ENCODE measurements at places on chromosomes 6 and 20.

- DNase-seq: no peak
Measured at GRCh38 chr20:5463007-5463686, 146.4 kb upstream of the PROKR2 start.

DNA sequence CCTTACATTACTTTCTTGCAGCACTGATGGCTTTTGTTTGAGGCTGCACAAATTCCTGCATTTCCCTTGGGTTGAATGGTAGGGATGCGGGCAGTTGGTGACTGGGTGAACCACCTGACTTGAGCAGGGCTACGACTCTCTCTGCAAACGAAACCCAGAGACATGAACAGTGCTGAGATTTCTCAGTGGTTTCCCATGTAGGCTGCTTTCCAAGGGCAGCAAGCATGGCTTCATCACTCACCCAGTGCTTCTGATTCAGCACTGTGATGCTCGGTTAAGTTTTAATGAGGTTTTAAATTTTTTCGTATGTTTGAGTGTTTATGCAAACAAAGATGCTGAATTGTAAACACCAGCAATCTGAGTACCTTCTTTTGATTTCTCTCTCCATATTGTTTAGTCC lies 127.2 kb downstream of the MTHFD1L start:
- no peak for DNase-seq

DNA sequence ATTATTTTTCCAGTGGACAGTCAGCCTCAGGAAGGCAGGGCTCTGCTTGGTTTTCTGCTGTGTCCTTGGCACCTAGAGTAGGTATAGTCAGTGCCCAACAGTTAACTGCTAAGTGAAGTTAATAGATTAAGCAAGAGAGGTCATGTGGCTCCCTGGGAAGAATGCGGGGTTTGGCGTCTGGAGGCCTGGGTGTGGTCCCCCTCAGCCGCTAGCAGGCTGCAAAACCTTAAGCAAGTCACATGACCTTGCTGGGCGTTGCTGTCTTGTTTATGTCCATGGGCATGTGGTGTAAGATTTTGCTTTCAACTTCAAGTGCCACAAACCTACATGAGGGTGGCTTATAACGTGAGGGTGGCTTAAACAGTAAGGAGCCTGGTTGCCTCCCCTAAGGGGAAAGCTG lies 75.5 kb upstream of the SCP2D1 start:
- DNase-seq: no peak

DNA sequence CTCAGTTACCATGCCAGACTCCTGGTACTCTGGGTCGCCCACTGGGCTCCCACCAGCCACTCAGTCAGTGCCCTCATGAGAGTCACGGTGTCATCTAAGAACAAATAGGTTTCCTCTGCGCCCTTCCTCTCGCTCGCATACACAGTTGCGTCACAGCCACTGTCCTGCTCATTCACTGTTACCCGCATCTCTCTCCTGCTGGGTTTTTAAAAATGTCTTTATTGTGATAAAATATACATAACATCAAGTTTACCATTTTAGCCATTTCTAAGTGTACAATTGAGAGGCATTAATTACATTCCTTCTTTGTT lies 4.0 kb downstream of the TEAD3 start:
- no peak for DNase-seq
